Keratinocyte (primary cell): ENCODE measurements at places on chromosomes 16 and 17.

GRCh38 chr17:41967141-41967920, 736 bp downstream of the CNP start:
- no peak for DNase-seq

DNA sequence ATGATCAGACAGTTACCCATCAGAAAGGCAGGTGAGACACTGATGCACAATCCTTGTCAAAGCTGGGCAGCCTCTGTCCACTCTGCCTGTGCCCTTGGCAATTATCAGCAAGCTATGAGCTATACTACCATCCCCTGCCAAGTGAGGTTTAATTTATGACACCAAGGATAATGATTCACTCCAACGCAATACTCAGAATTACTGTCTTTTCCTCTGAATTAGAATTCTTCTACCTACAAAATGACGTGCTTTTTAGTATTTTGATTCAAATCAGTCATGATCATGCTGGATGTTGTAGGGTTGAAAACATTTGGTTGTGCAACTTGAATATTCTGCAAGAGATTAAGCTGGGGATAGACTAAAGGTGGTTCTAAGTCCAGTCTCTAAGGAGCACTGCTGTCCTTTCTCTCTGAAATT, 116.8 kb upstream of the SOX9 start:
- no peak for DNase-seq

GRCh38 chr17:69431835-69432234, 17.3 kb downstream of the MAP2K6 start:
- no peak for DNase-seq

DNA sequence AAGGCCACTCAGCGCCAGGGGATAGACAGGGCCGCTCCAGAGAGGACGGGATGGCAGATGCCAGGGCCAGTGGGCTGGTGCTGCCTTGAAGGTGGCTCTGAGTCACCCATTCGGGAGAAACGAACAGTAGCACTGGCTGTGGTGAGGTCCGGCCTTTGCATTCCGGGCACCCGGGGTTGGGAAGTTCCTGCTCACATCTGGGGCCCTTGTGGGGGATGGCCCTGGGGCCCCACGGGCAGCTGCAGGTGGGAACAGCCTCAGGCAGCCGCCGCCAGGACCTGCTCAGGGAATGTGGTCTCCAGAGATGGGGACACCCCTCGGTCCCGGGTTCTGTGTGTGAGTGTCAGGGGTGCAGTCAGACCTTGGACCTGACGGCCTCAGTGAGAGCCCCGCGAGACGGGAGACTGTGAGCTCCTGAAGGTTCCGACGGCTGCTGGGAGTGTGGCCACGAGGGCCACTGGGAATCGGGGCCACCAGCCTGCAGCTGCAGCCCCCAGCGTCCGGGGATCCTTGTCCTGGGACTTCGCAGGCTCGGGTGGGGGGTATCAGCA, 1.4 kb downstream of the CBFA2T3 start:
- DNase-seq, result no peak

DNA sequence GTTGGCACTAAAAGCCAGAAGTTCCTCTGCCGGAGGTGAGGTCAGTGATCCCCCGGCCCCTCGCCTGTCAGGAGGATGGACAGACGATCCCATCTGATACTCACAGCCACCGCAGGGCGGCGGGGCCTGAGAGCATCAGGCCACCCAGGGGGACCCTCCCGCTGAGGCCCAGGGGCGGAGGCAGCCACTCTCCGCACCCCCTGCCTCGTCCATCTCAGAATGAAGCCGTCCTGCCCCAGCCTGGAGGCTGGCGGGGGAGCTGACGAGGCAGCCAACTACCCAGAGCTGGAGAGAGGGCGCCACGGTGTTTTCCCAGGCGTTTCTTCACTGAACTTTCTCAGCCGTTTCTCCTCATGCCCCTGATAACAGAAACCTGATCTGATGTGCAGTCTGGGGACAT, 22.6 kb downstream of the TPSD1 start:
- no peak for DNase-seq

GRCh38 chr16:12294471-12294870, 317.9 kb downstream of the SNX29 start:
- no peak for DNase-seq

- no peak for DNase-seq
These were observed 13.6 kb upstream of the RASD1 start for GRCh38 chr17:17509601-17510425.

GRCh38 chr17:59028328-59028727, 78.4 kb downstream of the TRIM37 start:
- DNase-seq, result no peak

DNA sequence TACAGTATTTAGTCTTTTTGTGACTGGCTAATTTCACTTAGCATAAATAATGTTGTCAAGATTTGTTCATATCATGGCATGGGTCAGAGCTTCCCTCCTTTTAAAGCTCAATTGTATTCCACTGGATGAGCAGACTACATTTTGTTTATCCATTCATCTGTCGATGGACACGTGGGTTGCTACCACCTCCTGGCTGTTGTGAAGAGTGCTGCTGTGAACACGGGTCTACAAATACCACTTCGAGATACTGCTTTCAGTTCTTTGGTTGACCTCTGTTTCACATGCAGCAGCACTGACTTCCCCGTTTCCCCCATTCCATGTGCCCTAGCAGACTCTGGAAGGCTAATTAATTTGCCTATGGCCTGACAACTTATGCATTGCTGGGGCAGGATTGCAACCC, 285.4 kb downstream of the SHISA9 start:
- no peak for DNase-seq

GRCh38 chr17:32757963-32758362, 119.0 kb downstream of the MYO1D start:
- no peak for DNase-seq

GRCh38 chr16:72934636-72935403, 113.1 kb downstream of the ZFHX3 start:
- DNase-seq, result no peak

DNA sequence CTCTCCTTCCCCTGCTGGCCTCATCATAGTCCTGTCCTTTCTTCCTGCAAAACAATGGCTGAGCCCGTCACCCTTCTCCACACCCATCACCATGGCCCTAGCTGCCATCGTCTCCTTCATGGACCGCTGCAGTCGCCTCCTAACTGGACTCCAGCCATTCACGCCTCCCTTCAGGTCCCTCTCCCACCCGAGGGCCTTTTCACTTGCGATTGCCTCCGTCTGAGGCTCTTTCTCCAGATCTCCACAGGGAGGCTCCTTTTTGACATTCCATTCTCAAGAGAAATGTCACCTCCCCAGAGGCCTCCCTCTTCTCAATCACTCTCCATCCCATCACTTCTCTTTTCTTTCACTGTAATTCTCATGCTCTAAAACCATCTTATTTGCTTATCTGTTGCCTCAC, 23.5 kb downstream of the GSG1L start:
- DNase-seq, result no peak

- no peak for DNase-seq
These were observed 13.6 kb downstream of the OR1D5 start for GRCh38 chr17:3049705-3050295.

- DNase-seq, result no peak
These were observed 101.5 kb upstream of the SMIM36 start for GRCh38 chr17:55612691-55613141.

DNA sequence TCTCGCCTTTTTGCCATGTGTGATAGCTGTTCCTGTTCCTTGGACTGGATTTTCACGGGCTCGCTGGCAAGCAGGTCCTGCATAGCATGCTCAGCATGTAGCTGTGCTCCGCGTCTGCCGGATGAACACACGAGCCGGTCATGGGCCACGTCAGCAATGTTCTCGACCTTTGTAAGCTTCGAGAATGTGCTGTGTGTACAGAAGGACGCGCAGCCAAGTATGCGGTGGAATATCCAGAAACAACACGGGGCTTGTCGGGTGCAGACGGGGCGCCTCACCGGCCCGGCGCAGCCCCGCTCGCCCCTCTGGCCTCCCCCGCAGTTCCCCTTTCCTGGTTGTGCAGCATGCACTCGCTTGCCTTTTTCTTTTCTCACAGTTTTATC, 42.2 kb downstream of the RPTOR start:
- DNase-seq, result no peak

- no peak for DNase-seq
These were observed 11.2 kb upstream of the GFOD2 start for GRCh38 chr16:67730326-67730725.

- DNase-seq, result no peak
These were observed 176.7 kb downstream of the ABCC12 start for GRCh38 chr16:47979164-47979520.
